ENCODE measurements at places on chromosomes 1 and 21.

- DNase-seq: no peak
These were observed 1.4 kb downstream of the ZBTB8A start for GRCh38 chr1:32540605-32541004.

- DNase-seq: peak; percentile 77
These were observed 450 bp upstream of the POU3F1 start for GRCh38 chr1:38046884-38047602.

GRCh38 chr1:29876902-29877301, 640.6 kb downstream of the PTPRU start:
- DNase-seq: no peak

DNA sequence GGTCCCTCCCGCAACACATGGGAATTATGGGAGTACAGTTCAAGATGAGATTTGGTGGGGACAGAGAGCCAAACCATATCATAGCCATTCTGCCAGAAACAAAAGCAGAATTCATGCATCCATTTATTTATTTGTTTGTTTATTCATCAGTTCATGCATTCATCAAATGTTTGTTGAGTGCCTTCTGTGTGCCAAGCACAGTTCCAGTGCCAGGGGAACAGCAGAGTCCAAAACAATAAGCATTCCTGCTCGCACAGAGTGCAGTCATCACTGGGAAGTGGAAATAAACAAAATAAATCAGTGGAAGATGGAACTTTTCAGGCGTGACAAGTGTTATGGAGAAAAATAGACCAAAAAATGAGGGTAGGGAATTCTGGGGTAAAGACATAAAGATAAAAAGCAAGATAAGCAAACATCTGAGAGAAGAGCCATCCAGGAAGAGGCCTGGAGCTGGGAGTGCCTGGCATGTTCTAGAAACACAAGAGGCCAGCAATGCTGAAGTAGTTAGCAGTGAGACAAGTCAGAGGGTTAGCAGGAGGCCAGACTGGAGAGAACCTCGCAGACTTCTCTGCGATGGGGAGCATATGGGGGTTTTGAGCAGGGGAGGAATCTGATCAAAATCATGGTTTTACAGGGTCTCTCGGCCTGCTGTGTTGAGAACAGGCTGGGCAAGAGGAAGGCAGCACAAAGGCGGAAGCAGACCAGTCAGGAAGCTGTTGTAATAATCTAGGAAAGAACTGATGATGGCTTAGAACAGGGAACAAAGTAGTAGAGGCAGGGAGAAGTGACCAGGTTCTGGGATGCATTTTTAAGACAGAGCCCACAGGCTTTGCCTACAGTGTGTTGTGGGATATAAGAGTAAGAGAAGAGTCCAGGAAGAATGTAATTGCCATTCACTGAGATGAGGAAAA, 113.2 kb downstream of the GLUL start:
- no peak for DNase-seq

GRCh38 chr1:83997631-83998030, 1.3 kb downstream of the TTLL7 start:
- DNase-seq: no peak

Measured in activated T-cell treated with anti-CD3 and anti-CD28 coated beads, Interleukin-2, amount 50 U/mL, for 1 hour (primary cell).